ENCODE measurements at places on chromosomes 7 and 10.

DNA sequence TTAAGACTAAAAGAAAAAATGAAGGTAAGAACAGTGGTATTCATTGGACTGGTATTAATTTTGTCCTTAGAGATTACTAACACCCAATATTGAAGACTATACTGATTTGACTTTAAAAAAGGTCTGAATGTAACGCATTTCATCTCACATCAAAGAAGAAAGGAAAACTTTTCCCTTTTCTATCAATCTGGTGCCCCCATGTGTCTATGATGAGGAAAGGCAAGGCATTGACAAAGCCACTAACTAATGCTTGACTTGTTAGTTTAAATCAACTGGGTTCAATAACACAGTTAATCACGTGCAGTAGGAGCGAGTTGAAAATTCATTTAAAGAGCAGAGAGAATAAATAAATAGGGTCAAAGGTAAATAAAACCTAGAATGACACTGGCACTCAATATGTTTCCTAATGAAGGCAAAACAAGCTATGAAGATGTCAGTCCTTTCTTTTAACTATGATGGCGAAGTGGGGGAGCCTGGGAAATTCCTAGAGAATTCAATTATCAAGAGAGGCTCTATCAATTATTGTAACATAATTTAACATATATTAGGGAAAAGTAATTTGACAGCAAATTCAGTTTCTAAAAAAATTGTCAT, 180.9 kb downstream of the ANK3 start:
- DNase-seq: no peak

DNA sequence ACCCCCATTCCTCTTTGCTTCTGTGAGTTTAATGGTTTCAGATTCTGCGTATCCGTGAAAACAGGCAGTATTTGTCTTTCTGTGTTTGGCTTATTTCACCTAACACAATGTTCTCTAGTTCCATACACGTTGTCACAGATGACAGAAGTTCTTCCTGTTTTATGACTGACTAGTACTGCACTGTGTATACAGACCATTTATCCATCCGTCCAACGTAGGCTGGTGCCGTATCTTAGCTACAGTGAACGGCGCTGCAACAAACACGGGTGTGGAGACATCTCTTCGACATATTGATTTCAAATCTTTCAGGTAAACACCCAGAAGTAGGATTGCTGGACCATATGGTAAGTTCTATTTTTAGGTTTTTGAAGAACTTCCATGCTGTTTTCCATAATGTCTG, 181.7 kb downstream of the PARD3 start:
- DNase-seq: no peak

- no peak for DNase-seq
Measured at GRCh38 chr7:102012941-102013461, 195.6 kb downstream of the CUX1 start.

GRCh38 chr7:34759477-34760125, 101.6 kb downstream of the NPSR1 start:
- peak; percentile 13 for DNase-seq

GRCh38 chr10:5589661-5590511, 65.1 kb downstream of the CALML3 start:
- no peak for DNase-seq

GRCh38 chr7:95527033-95527775, 41.5 kb downstream of the ASB4 start:
- peak; percentile 29 for DNase-seq

DNA sequence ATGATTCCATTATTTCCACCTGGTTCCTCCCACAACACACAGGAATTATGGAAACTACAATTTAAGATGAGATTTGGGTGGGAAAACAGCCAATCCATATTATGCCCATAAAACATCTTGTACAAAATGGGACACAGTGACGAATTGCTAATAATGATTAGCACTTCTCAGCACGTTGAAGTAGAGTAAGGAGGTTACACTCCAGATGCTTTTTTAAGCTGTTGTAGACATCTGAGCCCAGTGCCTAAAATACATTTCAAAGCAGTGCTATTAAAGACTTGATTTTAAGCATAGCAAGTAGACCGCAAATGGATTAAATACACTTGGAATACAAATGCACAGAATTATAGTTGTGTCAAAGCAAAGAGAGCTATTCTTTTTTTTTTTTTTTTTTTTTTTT, 105.9 kb downstream of the AASS start:
- DNase-seq: no peak

DNA sequence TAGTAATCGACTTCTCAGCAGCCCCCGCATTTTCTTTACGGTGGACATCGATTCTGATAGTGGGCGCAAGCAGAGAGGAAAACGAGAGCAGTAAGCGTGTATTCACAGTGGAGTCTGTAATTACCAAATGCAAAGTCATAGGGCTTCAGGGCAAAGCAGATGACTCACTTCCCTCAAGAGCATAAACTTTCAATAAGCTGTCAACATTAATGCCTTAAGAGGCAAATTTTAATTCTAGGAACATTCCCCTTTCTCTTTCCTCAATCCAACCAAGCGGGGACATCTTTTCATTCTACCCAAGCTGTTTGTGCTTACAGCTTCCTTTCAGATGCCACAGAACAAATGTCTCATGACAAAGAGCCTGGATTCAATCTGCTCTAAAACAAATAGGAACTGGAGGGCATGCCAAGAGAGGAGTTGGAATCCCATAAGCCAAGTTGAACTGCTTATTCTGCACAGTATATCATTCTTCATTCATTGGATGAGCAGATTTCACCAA, 48.6 kb downstream of the MALSU1 start:
- no peak for DNase-seq

GRCh38 chr10:3660753-3661152, 124.3 kb downstream of the KLF6 start:
- no peak for DNase-seq

DNA sequence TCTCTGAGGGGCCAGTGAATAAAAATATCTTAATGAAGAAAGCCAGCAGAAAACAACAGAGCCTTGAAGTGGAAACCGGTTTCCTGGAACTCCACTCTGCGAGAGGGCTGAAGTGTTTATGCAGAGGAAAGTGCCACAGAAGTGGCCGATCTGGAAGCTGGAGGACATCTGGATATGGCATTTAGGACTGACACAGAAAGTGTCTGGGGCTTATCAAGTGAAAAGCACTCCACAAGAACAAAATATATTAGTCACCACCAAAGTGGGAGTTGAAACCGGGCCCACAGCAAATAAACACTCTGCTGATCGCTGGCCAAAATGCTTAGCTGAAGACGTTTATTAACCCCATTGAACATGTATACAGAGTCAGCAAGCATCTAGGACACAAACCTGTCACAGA, 7.8 kb downstream of the NOD1 start:
- no peak for DNase-seq

DNA sequence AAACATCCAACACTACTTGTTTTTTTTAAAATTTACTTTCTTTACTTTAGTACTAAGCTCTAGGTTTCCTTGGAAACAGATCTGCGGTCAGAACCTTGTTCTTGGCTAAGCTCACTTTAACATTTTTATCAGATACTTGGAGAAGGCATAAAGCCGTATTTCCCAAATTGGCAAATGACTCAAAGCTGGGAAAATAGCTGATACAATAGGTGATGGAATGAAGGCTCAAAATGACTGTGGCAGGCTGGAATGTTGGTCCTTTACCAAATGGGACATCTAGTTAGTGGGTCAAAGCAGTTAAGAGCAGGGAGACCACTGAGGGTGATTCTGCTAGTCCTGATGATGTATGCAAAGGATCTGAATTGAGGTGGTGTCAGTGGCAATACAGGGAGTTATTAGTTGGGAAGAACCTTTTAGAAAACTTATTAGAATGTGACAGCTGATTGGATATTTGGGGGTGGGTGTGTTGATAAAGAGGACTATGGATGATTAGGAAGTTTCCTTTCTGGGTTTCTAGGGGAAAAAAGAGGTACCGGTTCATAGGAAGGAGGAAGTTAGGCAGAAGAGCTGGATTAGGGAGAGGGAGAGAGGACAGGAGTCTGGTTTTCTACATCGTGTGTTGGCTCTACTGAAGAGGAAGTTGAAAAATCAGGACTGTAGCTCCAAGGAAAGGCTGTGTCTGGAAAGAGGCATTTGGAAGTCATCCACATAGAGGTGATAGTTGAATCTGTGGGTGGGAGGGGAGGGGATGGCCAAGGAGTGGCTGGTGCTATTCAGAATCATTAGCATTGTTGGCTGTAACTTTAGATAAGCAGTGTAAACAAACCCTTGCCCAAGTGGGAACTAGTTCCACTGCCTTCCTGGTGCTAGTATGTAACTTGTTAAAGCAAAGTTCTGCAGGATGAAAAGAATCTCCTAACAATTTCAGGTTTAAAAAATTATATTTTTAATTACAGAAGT, 13.1 kb downstream of the PLCE1 start:
- no peak for DNase-seq

DNA sequence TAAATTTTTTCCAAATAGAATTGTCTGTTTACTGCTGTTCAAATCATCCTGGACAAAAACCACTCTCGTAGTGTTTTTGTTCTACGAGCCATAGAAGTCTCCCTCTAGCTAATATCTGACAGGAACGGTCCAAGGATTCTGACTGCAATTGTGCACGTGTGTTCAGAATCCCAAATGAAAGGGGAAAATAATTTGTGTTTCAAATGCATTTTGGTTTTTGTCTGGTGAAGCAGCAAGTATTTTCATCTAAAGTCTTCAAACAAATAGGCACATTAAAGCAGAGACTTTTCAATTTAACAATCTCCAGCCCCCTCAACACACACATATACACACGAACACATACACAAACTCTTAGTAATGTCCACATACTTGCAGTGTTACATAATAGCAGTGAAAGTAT, 475 bp downstream of the NEUROD6 start:
- no peak for DNase-seq

- no peak for DNase-seq
Measured at GRCh38 chr7:15625466-15625865, 61.0 kb downstream of the MEOX2 start.

DNA sequence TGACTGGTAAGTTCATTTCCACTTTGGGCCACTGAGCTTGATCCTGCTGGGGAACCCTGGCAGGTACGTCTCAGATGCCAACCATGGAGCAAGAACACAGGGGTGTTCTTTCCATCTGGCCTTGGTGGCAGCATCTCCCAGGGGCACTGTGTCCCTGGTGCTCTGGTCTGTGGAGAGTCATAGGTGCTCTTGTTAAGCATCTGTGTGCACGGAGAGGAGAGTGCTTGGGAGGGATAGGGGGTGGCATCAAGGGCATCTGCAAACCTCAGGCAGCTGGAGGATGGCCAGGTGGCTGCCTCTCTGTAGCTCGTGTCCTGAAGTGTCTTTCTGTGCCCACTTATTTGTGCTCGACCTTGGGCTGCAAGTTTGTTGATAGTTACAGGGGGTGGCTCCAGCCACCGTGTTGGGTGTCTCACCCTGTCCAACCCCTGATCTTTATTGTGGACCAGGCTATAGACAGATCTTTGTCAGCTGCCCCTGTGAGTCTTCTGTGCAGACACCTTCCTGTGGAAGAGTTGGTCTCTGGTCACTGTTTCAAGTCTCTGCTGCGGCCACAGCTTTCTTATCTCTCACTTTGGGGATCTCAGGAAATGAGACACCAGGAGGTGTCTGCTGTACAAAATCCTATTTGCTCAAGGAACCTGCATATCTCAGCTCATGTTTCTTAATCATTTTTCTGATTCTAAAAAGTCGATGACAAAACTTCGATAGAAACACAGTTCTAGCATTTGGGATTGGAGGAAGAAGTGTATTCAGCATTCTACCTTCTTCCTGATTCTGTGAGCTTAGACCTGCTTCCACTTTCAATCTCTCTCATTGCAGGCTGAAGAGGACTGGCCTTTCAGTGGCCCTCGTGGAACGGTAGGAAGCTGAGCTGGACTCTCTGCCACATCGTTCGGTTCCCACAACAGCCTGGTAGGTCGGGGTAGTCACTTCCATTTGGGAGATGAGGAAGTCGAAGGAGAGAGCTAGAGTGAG, 17.2 kb upstream of the GIMAP8 start:
- DNase-seq: no peak

GRCh38 chr7:81330108-81330507, 411.3 kb upstream of the SEMA3C start:
- DNase-seq: no peak

- DNase-seq: no peak
Measured at GRCh38 chr10:64576497-64576896, 1055.3 kb downstream of the REEP3 start.

GRCh38 chr10:1413256-1413655, 324.1 kb downstream of the ADARB2 start:
- no peak for DNase-seq

GRCh38 chr7:105887569-105888189, 11.3 kb upstream of the ATXN7L1 start:
- no peak for DNase-seq

DNA sequence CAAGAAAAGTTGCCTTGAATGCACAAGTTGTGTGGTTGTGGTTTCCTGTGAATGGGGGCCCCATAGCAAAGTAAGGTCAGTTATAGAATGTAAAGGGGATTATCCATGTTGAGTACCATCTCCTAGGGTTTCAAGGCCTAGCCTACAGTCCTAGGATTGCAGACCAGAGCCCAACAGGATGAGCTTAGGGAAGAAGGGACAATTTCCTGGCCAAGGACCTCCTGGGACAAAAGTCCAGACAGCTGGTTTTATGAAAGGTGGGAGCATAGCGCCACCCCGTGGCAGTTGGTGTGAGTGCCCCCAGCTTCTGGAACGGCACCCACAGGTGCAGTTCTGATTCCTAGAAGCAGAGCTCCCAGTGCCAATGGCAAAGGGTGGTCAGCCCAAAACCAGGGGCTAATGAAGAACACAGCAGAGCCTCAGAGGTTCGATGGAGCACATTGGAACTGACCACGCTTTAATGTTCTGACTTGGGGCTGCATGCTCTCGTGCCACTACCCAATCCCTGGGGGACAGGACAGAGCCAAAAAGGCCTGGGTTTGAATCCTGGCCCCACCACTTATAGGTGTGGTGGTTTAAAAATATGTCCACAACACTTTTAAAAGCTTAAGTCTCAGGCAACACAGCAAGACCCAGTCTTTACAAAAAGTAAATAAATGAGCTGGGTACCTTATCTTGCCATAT, 25.8 kb upstream of the TMEM120A start:
- peak; percentile 72 for DNase-seq

DNA sequence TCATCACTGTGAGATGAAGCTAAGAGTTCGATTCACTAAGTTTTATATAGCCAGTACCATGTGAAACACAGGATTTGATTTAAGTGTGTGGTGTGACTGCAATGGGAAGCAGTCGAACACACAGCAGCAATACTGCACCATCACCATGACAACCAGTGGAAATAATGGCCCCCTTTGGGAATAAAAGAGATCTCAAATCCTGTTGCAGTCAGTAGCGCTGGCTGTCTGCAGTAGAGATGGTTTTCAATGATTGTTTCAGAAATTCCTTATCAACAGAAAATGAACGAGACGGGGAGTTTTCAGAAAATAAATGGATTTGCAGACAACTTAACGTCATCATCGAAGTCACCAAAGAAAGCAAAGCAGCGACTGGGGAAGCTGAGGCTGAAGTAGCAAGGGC, 91.0 kb downstream of the PTPRE start:
- no peak for DNase-seq

Data from HuH-7.5 (cell line).